ENCODE measurements at places on chromosomes 5 and 9. TPM values are rescaled to one million over a fixed set of nuclear protein-coding genes. Genes with fewer than 3 reads are reported as not detected.

The OMD gene
- total RNA-seq = 6.5 TPM

The CDH10 gene
- not detected for total RNA-seq

The REEP2 gene
- 10.8 TPM for total RNA-seq

The PCDHA7 gene
- total RNA-seq = not detected

The SPAG8 gene
- total RNA-seq = 3.5 TPM

The SEMA6A gene
- 4.5 TPM for total RNA-seq

The ADGRD2 gene
- total RNA-seq = not detected
